ENCODE measurements at places on chromosomes 2 and 18. TPM values are rescaled to one million over a fixed set of nuclear protein-coding genes. Genes with fewer than 3 reads are reported as not detected.

PID1 gene
- total RNA-seq: 18.2 TPM

SAG gene
- not detected for total RNA-seq

THSD7B gene
- not detected for total RNA-seq

FIGN gene
- 1.1 TPM for total RNA-seq

EVX2 gene
- not detected for total RNA-seq

REG3A gene
- not detected for total RNA-seq

MAPK4 gene
- not detected for total RNA-seq

ABCG8 gene
- not detected for total RNA-seq

LDLRAD4 gene
- total RNA-seq: 0.73 TPM

KCNG2 gene
- not detected for total RNA-seq

KLF7 gene
- 19.7 TPM for total RNA-seq

PELI1 gene
- total RNA-seq: 4.4 TPM

DES gene
- 0.73 TPM for total RNA-seq

EPB41L3 gene
- total RNA-seq: 130 TPM

SLC38A11 gene
- not detected for total RNA-seq

ZSWIM2 gene
- total RNA-seq: not detected

SLC9A2 gene
- under 0.01 TPM for total RNA-seq

MOGAT1 gene
- total RNA-seq: not detected

IL36A gene
- total RNA-seq: not detected

KCNIP3 gene
- total RNA-seq: 3.1 TPM

ZFP36L2 gene
- 16.2 TPM for total RNA-seq

REG3G gene
- not detected for total RNA-seq

SH2D6 gene
- total RNA-seq: under 0.01 TPM

C2orf80 gene
- total RNA-seq: not detected

CNTNAP5 gene
- not detected for total RNA-seq

CDH20 gene
- total RNA-seq: 0.20 TPM

CCDC68 gene
- total RNA-seq: 2.0 TPM

CYP1B1 gene
- total RNA-seq: 145 TPM

NRP2 gene
- 2.5 TPM for total RNA-seq

ESCO1 gene
- total RNA-seq: 11.1 TPM

SERPINB13 gene
- total RNA-seq: not detected

PLEKHH2 gene
- total RNA-seq: 4.3 TPM

CD8B2 gene
- not detected for total RNA-seq

ARHGEF4 gene
- 0.98 TPM for total RNA-seq

CNGA3 gene
- under 0.01 TPM for total RNA-seq

IWS1 gene
- total RNA-seq: 25.7 TPM

RAB17 gene
- not detected for total RNA-seq

GRB14 gene
- total RNA-seq: 0.37 TPM

NPHP1 gene
- total RNA-seq: 5.5 TPM

TMEM17 gene
- 1.2 TPM for total RNA-seq

CTLA4 gene
- not detected for total RNA-seq

TSN gene
- total RNA-seq: 47.3 TPM

SLC14A1 gene
- total RNA-seq: under 0.01 TPM

GBX2 gene
- total RNA-seq: under 0.01 TPM

APCDD1 gene
- 0.73 TPM for total RNA-seq

SLC5A7 gene
- not detected for total RNA-seq

CCNT2 gene
- 22.3 TPM for total RNA-seq

TBR1 gene
- total RNA-seq: under 0.01 TPM

DNAH7 gene
- total RNA-seq: 0.73 TPM

OR6B2 gene
- not detected for total RNA-seq

GKN2 gene
- not detected for total RNA-seq

SERPINB4 gene
- under 0.01 TPM for total RNA-seq

CFC1 gene
- total RNA-seq: not detected

Data from subcutaneous preadipocyte (primary cell).